ENCODE measurements at places on chromosomes 13 and 19.
A peak's percentile ranks its signal among the peaks of the same experiment; 100 is the strongest.

DNA sequence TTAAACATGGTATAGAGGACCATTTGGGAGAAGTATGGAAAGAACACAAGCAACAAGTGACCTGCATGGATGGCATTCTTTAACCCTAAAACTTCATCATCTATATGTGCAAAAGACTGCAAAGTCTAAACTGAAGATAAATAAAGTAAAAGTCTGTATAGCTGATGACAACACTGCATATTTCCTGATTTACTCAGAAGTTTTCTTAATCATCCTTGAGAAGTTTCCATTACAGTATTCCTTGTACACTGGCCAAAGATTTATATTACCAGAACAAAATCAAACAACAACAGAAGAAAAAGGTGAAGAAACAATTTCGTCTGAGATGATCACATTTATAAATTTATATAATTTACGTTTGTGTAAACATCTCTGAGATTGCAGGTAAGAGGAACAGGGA is 805.7 kb downstream of the PCDH9 start:
- no peak for DNase-seq

- no peak for DNase-seq
Measured at GRCh38 chr19:14477418-14478112, 2.4 kb upstream of the PTGER1 start.

DNA sequence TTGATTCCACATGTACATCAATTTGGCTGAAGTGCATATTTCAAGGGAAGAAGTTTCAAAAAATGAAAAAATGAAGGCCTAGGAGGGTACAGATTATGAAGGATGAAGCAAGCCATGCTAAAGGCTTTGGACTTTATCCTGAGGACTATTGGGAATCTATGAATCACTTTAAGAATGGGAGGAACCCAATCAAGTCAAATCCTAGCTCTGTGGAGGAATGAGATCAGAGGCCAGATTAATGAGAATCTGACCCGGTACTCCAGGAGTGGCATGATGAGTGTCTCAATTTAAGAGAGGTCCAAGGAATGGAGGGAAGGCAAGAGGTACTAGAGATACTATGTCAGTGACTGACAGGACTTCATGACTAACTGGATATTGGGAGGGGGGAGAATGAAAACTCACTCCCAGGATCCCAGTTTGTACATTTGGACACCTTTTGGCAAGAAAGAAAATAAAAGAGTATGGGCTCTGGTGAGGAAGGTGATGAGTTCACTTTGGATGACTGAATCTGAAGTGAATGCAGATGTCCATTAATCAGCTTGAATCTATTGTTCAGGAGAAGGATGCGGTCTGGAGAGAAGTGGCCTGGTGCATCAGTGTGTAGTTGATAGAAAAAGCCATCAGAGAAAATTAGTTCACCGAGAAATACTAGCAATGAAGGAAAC is 349.0 kb downstream of the EFNB2 start:
- DNase-seq = no peak

DNA sequence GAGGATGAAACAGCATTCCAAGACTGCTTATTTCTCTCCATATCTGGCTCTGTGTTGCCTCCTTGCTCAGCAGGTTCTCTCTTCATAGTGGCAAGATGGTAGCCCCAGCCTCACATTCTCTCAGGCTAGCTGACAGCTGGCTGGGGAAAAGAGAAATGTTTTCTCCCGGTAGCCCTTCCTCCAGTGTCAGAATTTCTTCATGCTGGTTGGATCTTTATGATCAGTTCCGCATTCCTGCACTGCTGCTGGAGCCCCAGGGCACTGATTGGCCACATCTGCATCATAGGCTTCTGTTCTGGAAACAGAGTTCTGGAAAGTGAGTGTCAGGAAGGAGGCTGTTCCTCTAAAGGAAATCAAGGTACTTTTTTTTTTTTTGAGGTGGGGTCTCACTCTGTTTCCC is 24.6 kb downstream of the POP4 start:
- DNase-seq = no peak

GRCh38 chr19:38392707-38393308 is 4.3 kb downstream of the SPRED3 start:
- no peak for DNase-seq

DNA sequence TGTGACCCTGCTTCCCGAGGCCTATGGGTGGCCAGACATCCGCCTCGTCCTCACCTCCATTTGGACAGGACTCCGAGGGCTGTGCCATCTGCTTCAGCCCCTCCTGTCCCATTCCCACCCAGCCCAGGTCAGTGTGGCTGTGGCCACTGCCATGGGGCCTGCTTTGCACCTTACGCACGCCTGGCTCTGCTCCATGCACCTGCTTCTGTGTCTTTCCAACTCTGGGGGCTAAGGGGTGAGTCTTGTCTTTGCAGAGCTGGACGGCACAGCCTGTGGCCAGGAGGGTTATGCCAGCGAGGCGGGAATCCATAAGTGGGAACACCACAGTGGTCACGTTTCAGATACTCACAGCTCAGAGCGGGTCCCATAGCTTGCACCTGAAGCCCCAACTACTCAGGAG is 5.2 kb upstream of the ZNF554 start:
- no peak for DNase-seq

GRCh38 chr19:39415111-39416046 is 2.9 kb downstream of the PLEKHG2 start:
- no peak for DNase-seq

GRCh38 chr13:23146811-23147625 is 33.8 kb upstream of the SGCG start:
- DNase-seq = no peak

- DNase-seq = no peak
Measured at GRCh38 chr13:27353708-27354107, 70.7 kb upstream of the GTF3A start.

- no peak for DNase-seq
Measured at GRCh38 chr19:55642153-55643002, 1.1 kb upstream of the ZNF581 start.

DNA sequence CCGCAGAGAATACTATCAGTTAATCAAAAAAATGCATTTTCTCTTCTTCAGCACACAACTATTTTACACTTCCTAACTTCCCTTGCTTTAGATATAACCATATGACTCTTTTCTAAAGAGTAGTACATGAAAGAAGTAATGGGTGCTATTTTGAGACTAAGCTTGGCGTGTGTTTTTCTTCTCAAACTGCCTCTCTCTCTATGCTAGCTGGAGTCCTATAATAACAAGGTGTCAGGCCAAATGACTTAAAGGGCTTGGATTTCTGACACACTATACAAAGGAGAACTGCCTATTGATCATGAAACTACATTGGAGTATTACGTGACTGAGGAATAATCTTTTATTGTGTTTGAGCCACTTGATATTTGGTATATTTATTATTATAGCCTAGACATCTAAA is 1330.1 kb upstream of the SPRY2 start:
- DNase-seq = no peak

- DNase-seq = peak; percentile 39
Measured at GRCh38 chr13:51715613-51716012, 88.3 kb downstream of the DHRS12 start.

DNA sequence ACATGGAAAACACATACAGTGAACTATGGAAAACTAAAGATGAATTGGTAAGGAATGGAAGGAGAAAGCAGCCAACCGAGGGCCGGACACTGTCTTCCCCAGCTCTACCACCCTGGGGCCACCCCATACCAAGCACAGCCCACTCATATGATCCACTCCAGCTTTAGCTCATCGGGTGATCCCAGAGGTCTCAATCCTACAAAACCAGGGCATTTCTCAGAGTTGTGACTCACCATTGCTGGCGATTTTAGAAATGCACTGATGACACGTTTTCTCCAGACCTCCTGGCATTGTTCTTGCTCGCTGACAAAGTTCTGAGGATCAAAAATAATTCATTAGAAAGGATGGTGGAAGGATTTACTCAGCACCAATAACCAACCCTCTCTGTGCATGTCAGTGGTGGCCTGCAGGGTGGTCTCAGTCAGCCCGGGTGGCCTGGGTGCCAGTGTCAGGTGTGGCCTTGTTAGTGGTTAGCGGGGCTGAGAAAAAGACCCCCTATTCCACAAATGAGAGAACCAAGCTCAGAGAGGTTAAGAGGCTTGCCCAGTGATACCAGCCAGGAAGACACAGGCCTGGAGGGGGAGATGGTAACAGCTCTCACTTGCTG is 6.6 kb downstream of the TMEM272 start:
- no peak for DNase-seq

GRCh38 chr19:38370299-38370698 is 4.1 kb upstream of the PSMD8 start:
- no peak for DNase-seq

GRCh38 chr13:92255526-92255925 is 857.1 kb downstream of the GPC5 start:
- DNase-seq = no peak

DNA sequence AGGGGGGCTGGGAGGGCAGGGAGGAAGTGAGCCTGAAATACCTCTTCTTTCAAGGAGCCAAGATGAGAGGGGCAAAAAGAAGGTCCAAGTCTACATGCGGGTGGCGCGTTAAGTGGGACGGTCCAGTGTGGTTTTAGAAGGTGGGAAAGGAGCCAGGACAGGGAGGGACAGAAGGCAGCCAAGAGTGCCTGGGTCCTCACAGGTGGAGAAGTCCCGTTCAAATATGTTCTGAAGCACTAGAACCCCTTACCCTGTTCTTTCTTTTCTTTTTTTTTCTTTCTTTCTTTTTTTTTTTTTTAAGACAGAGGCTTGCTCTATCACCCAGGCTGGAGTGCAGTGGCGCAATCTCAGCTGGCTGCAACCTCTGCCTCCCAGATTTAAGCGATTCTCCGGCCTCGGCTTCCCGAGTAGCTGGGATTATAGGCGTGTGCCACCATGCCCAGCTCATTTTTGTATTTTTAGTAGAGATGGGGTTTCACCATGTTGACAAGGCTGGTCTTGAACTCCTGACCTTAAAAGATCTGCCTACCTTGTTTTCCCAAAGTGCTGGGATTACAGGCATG is 7.4 kb downstream of the CAMSAP3 start:
- no peak for DNase-seq

DNA sequence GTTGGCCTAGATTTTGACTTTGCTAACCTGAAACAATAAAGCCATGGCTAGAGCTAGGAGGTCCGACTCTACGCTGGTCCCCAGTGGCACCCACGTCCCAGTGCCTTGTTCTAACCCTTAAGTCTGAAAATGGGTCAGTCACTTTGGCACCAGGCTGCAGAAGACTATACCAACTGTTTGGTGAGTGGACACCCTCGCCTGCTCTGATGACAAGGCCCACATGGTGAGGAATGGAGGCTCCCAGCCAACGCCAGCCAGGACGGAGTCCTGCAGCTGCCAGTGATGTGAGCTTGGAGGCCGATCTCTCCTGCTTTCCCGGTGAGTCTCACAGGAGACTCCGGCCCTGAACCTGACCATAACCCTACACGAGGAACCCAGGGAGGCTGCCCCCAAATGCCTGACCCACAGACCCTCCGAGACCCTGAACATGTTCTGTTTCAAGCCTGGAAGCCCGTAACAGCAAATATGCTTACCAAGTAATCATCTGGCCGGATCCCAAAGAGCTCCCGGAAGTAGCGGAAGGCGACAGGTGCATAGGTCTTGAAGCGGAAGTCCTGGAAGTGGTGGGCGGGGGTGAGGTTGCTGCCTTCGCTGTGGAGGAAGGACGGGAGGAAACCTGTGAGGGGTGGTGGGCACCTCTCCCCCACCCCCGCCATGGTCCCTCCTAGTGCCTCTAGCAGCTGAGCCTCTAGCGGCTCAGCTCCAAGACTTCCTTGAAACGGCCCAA is 34.1 kb upstream of the CACTIN start:
- DNase-seq = no peak

DNA sequence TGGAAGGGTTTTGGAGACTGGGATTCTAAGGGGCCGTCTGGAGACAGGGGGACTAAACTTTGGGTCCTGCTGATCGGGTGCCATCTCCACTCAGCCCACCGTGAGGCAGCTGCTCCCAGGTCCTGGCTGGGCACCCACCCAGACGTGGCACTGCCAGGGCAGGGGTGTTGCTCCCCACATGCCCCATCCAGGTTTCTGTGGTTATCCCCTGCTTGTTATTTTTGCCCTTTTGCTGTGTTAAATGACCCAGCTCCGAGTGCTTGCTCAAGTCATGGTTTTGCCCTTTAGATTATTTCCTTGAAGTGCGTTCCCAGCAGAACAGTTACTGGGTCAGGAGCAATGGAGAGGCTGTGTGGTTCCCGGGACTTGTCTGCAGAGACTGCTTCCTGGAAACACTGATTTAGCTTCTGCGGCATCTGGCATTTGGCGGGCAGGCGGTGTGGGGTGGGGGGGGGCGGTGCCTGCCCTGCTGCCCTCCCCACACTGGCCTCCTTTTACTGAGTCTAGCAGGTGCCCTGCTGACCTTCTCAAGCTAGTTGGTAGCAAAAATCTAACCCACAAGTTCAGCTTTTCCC is 1.9 kb downstream of the RAB11B start:
- no peak for DNase-seq

- DNase-seq = no peak
Measured at GRCh38 chr13:26949701-26950502, 189.3 kb upstream of the GPR12 start.

DNA sequence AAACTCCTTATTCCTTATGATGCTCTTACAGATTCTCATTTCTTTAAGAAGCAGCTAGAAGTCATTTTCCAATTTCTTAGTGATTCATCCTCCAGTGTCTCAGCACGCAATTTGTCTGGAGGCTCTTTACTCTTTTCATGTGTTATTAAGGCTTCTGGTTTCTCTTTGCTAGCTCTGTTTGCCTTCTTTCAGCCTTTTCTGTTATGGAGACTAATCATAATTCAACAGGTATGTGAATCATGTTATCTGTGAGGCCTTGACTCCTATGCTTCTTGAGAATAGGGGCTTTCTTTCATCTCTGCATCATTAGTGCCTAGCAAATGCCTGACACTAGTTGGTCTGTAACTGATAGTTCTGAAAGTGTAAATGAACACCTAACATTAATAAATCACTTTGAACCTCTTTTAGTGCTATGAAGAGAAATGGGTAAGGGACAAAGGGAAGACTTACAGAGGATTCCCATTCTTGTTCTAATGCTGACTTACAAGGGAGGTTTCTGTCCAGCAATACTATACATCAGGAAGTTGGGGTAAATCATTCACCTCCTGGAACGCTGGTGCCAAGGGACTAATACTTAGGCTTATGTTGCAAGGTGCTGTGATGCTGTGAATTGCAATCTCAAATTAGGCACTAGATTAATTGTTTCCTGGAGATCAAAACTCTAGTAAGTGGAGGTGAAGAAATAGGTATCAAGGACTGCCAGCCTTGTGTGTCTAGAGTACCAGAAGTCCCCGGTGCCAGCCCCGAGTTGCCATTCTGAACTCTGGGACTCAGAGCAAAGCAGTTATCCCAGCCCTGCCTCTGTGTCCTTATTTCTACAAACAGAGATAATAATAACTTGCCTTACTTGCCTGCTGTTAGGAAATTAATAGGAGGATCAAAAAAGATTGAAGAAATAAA is 265.6 kb downstream of the DCLK1 start:
- no peak for DNase-seq

- DNase-seq = no peak
Measured at GRCh38 chr13:110714797-110715394, 1.4 kb downstream of the ING1 start.

DNA sequence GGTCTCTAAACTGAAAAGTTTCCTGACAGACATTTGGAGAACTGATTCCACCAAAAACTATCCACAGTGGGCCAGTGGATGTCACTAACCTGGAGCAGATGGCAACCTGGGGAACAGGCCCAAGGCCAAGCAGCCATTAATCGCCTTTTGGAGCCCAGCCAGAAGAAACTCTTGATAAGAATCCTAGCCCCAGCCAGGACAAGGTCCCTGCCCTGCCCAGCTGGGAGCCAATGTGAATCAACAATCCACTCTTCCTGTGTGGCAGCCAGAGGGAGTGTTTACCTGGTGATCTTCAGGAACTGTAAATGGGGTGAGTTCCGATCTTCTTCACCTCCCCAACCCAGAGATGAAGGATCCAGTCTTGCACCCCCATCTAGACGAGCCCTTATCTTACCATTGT is 14.5 kb upstream of the IGSF23 start:
- no peak for DNase-seq

- no peak for DNase-seq
Measured at GRCh38 chr13:85241060-85241459, 558.2 kb downstream of the SLITRK6 start.

Measured in epithelial cell of prostate (primary cell).